ENCODE measurements at places on chromosomes 6 and 20.
A peak's percentile ranks its signal among the peaks of the same experiment; 100 is the strongest.

GRCh38 chr20:51400051-51400926 is 142.2 kb downstream of the NFATC2 start:
- DNase-seq = no peak

DNA sequence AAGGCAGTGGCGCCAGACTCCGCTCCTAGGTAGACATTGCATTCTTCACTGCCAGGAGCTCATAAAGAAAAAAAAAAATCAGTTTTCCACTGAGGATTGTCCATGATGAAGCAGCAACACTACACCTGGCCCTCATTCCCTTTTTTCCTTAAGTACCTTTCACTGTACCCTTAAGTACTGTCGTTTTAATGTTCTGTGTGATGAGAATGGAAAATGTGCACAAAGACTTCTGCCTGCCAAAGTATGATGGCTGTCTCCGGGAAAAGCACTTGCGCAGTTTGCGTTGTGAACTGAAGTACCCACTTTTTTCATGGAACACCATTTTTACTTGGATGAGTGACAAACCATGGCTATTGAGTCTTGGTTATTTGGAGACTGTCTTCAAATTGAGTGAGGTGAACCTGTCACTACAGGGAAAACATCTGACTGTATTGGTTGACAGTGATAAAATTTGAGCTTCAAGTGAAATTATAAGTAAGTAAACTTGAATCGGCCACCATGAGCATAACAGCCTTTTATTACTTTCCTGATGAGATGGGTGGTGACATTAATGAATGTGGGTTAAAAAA is 104.8 kb downstream of the NCOA3 start:
- no peak for DNase-seq

- no peak for DNase-seq
Measured at GRCh38 chr20:14406495-14406894, 69.1 kb upstream of the FLRT3 start.

GRCh38 chr20:36439040-36439730 is 102.1 kb upstream of the MYL9 start:
- peak; percentile 83 for DNase-seq

- DNase-seq = no peak
Measured at GRCh38 chr6:81476881-81477280, 275.6 kb downstream of the TENT5A start.

- DNase-seq = no peak
Measured at GRCh38 chr6:105886066-105886813, 199.9 kb upstream of the PRDM1 start.

- DNase-seq = no peak
Measured at GRCh38 chr6:121594053-121594452, 158.6 kb downstream of the GJA1 start.
